Neuronal stem cell (in vitro differentiated cells): ENCODE measurements at places on chromosomes 11 and 22.

DNA sequence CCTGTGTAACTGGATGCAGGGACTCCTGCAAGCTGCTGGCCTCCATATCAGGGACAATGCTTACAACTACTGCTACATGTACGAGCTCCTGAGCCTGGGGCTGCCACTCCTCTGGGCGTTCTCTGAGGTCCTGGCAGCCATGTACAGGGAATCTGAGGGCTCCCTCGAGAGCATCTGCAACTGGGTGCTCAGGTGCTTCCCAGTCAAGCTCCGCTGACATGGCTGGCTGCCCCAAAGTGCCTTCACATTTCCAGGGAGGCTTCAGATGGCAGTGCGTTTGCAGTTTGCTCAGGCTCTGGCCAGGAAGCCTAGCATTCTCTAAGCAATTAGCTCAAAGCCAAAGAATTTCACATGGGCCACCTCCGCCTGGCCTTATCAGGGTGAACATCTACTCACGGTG lies 117.4 kb upstream of the PARVA start:
- DNase-seq = no peak
- no peaks in the 10 kb centered on the region for H3K36me3 ChIP-seq
- no peak overlapping the region for H3K4me3 ChIP-seq
- H3K27ac ChIP-seq = no peak overlapping the region
- H3K27me3 ChIP-seq = no peaks in the 10 kb centered on the region

GRCh38 chr11:45273509-45273908 lies 12.6 kb downstream of the SYT13 start:
- no peaks in the 10 kb centered on the region for H3K27me3 ChIP-seq
- no peaks in the 10 kb centered on the region for H3K36me3 ChIP-seq
- no peaks in the 10 kb centered on the region for H3K4me1 ChIP-seq
- no peak for DNase-seq
- no peak overlapping the region for H3K4me3 ChIP-seq
- H3K27ac ChIP-seq = no peak overlapping the region

- peaks cover 17% of the 10 kb centered on the region for H3K4me1 ChIP-seq
- H3K27ac ChIP-seq = no peak overlapping the region
- no peak overlapping the region for H3K4me3 ChIP-seq
- peaks cover 2% of the 10 kb centered on the region for H3K36me3 ChIP-seq
- DNase-seq = no peak
- H3K27me3 ChIP-seq = no peaks in the 10 kb centered on the region
Measured at GRCh38 chr22:27842669-27843431, 41.3 kb upstream of the MN1 start.

DNA sequence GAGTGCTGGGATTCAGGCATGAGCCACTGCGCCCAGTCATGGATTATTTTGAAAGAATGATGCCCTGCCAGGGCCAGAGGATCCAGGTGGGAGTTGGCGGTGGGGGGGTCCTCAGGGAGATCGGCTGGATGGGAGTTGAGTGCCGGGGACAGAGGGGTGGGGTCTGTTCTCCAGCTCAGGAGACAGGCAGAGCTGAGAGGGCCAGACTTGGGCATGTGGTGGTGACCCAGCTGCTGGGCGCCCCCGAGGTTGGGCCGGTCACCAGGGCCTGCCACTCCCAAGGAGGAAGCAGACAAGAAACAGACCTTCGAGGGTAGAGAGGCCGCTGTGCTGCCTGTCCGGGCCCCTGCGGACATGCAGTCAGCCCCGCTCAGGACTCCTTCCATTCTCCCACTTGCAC lies 11.8 kb upstream of the PRODH start:
- no peaks in the 10 kb centered on the region for H3K36me3 ChIP-seq
- DNase-seq = no peak
- H3K4me3 ChIP-seq = no peak overlapping the region
- no peaks in the 10 kb centered on the region for H3K4me1 ChIP-seq
- peaks cover 15% of the 10 kb centered on the region for H3K27me3 ChIP-seq

GRCh38 chr11:69174841-69175240 lies 19.1 kb downstream of the SMIM38 start:
- no peaks in the 10 kb centered on the region for H3K36me3 ChIP-seq
- DNase-seq = no peak
- H3K27me3 ChIP-seq = no peaks in the 10 kb centered on the region
- H3K4me1 ChIP-seq = peaks cover 2% of the 10 kb centered on the region

- no peaks in the 10 kb centered on the region for H3K27me3 ChIP-seq
- DNase-seq = no peak
- H3K27ac ChIP-seq = no peak overlapping the region
Measured at GRCh38 chr22:26912655-26913345, 255.4 kb downstream of the MIAT start.

- no peak for DNase-seq
- H3K27me3 ChIP-seq = peaks cover 56% of the 10 kb centered on the region
- peaks cover 29% of the 10 kb centered on the region for H3K4me1 ChIP-seq
- H3K36me3 ChIP-seq = peaks cover under 1% of the 10 kb centered on the region
Measured at GRCh38 chr11:2858995-2859698, 26.4 kb downstream of the CDKN1C start.

- DNase-seq = no peak
- no peaks in the 10 kb centered on the region for H3K27me3 ChIP-seq
- H3K36me3 ChIP-seq = peaks cover 59% of the 10 kb centered on the region
- H3K27ac ChIP-seq = no peak overlapping the region
Measured at GRCh38 chr11:12871241-12871640, 137.9 kb upstream of the RASSF10 start.

- peaks cover 4% of the 10 kb centered on the region for H3K4me1 ChIP-seq
- peaks cover 37% of the 10 kb centered on the region for H3K36me3 ChIP-seq
- no peak for DNase-seq
- no peaks in the 10 kb centered on the region for H3K27me3 ChIP-seq
Measured at GRCh38 chr11:65084598-65085375, 765 bp downstream of the ZFPL1 start.

- H3K27me3 ChIP-seq = no peaks in the 10 kb centered on the region
- no peaks in the 10 kb centered on the region for H3K36me3 ChIP-seq
Measured at GRCh38 chr11:105538588-105538987, 71.3 kb upstream of the GRIA4 start.

GRCh38 chr11:47235163-47235562 lies 13.5 kb downstream of the ACP2 start:
- no peak overlapping the region for H3K4me3 ChIP-seq
- no peak overlapping the region for H3K27ac ChIP-seq
- no peaks in the 10 kb centered on the region for H3K4me1 ChIP-seq
- H3K36me3 ChIP-seq = peaks cover 41% of the 10 kb centered on the region
- DNase-seq = no peak
- H3K27me3 ChIP-seq = no peaks in the 10 kb centered on the region

- no peak overlapping the region for H3K4me3 ChIP-seq
- no peaks in the 10 kb centered on the region for H3K27me3 ChIP-seq
- H3K27ac ChIP-seq = no peak overlapping the region
- H3K4me1 ChIP-seq = no peaks in the 10 kb centered on the region
- DNase-seq = no peak
- peaks cover 5% of the 10 kb centered on the region for H3K36me3 ChIP-seq
Measured at GRCh38 chr22:38782402-38783094, 11.4 kb downstream of the DNAL4 start.
